Fibroblast of lung (primary cell): ENCODE measurements at places on chromosomes 3 and 15.

DNA sequence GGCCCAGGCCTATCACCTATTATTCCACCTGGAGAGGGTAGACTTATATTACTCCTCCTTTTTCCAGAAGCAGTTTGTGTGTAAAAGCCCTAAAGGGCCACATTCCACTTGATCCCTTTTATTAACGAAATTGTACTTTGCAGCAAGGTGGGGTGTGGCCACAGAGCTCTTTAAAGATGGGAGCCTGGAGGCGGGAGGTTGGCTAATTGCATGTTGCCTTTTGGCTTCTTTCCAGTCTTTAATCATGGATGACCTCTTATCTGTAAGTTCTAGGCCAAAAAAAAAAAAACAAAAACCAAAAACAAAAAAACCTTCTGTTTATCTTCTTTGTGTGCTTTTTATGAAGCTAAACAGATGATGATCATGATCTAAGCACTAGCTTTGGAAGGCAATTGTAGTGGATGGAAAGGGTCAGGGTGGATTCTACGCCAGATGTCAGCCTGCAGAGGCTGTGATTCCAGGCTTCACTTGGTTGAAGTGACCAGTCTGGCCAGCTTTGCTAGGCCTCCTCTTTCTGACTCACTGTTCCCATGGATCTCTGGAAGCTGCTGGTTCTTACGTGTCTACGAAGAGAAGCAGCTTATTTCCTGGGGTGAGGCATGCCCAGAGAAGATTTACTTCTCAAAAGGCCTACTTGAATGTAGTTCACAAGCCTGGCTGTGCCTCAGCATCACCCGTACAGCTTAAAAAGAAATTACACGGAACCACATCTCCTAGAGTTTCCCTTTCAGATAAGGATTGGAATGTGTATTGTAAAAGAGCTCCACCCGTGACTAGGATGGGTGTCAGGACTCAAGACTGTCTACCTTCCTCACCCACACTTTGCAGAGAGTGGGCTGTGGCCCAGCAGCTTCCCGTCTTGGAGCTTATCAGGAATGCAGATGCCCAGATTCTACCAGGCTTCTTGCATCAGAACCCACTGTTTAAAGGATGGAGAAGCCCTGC is 330.9 kb upstream of the C2CD4B start:
- peak; percentile 95 for DNase-seq

DNA sequence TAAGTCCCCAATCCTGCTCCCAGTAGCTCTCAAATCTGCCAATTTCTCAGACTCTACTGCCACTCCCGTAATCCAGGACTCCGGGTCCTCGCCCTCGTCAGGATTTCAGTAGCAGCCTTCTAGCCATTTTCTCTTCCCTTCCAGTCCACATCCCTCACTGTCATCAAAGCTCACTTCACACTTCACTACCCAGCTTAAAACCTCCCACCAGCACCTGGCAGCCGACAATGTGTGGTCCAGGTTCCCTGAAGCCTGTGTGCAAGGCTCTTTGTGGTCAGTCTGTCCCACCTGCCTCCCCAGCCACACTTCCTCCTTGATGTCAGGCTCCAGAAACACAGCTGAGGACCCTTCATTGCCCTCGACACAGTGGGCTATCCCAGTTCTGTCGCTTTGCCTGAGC is 304.5 kb upstream of the ROPN1 start:
- no peak for DNase-seq

DNA sequence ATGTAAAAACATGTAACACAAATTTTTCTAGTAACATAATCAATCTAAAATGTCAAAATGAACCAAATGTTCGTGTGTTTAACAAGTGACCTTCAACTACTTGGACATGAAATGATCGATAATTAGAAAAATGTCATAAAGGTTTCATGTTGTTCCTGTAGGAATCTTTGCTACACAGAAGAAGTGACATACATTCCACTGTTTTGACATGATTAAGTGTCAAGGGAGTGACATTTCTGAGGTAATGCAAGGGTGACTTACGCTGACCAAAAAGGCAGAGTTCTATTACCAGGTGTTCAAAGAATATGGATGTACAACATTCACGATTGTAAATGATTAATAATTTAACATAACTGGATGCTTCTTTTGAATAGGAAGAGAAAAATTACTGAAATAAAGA is 131.1 kb upstream of the ROBO1 start:
- DNase-seq, result no peak

- peak; percentile 13 for DNase-seq
Measured at GRCh38 chr3:195794708-195795107, 17.0 kb downstream of the MUC4 start.

DNA sequence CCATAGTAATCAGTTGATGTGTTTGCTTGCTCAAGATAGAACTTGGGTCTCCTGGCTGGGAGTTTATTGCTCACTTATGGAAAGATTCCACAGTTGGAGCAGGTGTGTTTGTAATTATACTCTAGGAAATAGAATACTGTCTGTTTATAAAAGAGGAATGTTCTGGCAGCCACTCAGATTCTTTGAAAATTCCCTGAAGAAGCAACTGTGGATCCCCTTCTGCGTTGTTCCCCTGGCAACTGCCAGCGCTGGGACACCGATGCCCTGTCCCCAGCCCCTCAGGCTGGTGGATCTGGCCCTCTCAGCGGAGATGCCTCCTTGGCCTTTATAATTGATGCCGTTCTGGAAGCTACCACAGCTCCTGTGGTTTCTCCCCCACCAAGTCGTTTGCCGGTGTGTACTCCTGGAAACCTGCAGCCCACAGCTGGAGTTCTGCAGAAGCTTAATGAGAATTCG is 225.9 kb downstream of the ITPR1 start:
- no peak for DNase-seq

- no peak for DNase-seq
Measured at GRCh38 chr15:38695249-38696108, 130.9 kb upstream of the RASGRP1 start.
